ENCODE measurements at places on chromosomes 7 and 10. TPM values are rescaled to one million over a fixed set of nuclear protein-coding genes. Genes with fewer than 3 reads are reported as not detected.

ACSL5 gene
- 0.32 TPM for total RNA-seq

GDF2 gene
- not detected for total RNA-seq

DUSP5 gene
- 140 TPM for total RNA-seq

RNF32 gene
- total RNA-seq, result 0.87 TPM

ZNF37A gene
- 5.7 TPM for total RNA-seq

TEX47 gene
- total RNA-seq, result not detected

CBLL1 gene
- 35.3 TPM for total RNA-seq

H2BK1 gene
- total RNA-seq, result not detected

NKX1-2 gene
- total RNA-seq, result 0.05 TPM

AGAP4 gene
- 7.9 TPM for total RNA-seq

HTRA1 gene
- 64.3 TPM for total RNA-seq

GALNT17 gene
- total RNA-seq, result not detected

SEC61G gene
- 401 TPM for total RNA-seq

KCNMA1 gene
- 67.4 TPM for total RNA-seq

MRLN gene
- total RNA-seq, result not detected

ITPRID1 gene
- total RNA-seq, result not detected

ZNF853 gene
- 2.9 TPM for total RNA-seq
